ENCODE measurements at places on chromosomes 3 and 15.

GRCh38 chr15:95304151-95304946 is 1026.2 kb upstream of the NR2F2 start:
- DNase-seq, result no peak

GRCh38 chr3:167862104-167862730 is 126.7 kb downstream of the SERPINI1 start:
- DNase-seq, result no peak

- no peak for DNase-seq
Observed at GRCh38 chr3:71652781-71653413, 69.4 kb upstream of the FOXP1 start.

- DNase-seq, result no peak
Observed at GRCh38 chr3:98188545-98188944, 22.0 kb downstream of the OR5H15 start.

- no peak for DNase-seq
Observed at GRCh38 chr15:50190166-50190570, 8.2 kb downstream of the SLC27A2 start.

GRCh38 chr3:193714523-193715137 is 121.6 kb downstream of the OPA1 start:
- no peak for DNase-seq

- DNase-seq, result no peak
Observed at GRCh38 chr15:52099651-52100272, 12.8 kb downstream of the BCL2L10 start.

GRCh38 chr3:123642182-123642956 is 57.5 kb upstream of the HACD2 start:
- peak; percentile 12 for DNase-seq

DNA sequence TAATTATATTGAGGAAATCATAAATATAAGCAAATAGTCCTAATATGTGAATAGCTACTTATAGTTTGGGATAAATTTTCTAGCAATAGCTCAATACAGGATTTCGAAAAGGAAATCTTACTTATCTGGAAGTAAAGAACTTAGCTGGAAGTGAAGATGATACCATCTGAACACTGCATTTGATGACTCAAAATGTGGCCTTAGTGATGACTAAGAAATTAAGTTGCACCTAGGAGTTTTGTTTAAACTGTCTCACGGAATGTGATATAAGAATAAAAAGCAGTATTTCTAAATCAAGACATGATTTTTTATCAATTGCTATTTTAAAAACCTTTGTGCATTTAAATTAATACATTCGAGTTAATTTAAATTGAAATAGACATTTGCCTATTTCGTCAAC is 91.2 kb downstream of the EOMES start:
- DNase-seq, result no peak

GRCh38 chr3:31495971-31496665 is 36.6 kb upstream of the STT3B start:
- no peak for DNase-seq

DNA sequence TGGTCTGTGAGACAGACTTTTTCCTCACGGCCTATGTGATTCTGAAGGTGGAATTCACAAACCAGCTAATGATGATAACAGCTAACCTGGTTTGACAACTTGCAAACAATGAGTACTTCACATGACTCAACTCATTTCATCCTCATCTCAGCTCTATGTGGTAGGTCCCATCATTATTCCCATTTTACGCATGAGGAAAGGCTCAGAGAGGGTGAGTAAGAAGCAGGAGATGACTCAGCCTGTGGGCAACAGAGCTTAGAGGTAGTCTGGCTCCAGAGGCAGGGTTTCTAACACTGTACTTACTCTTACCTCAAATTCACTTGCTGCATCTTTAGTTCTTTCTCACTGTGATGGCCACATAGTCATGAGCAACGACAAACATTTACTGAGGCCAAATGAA is 25.8 kb upstream of the PSMD6 start:
- no peak for DNase-seq

DNA sequence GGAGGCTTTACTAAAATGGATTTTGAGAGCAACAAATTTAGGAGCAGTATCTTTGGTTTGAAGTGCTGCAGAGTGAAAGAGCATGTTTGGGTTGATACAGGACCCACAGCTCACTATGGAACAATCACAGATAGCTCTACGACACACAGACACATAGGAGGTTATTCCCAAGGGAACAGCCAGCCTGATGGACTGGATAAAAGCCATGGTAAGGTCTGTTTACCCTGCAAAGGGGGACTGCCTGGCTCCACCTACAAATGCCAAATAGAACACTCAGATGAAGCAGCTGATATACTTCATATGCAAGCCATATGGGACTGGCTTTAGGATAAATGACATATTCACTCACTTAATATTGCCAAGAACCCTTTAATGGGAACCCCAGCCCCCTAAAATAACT is 75.4 kb downstream of the CDC25A start:
- DNase-seq, result no peak

DNA sequence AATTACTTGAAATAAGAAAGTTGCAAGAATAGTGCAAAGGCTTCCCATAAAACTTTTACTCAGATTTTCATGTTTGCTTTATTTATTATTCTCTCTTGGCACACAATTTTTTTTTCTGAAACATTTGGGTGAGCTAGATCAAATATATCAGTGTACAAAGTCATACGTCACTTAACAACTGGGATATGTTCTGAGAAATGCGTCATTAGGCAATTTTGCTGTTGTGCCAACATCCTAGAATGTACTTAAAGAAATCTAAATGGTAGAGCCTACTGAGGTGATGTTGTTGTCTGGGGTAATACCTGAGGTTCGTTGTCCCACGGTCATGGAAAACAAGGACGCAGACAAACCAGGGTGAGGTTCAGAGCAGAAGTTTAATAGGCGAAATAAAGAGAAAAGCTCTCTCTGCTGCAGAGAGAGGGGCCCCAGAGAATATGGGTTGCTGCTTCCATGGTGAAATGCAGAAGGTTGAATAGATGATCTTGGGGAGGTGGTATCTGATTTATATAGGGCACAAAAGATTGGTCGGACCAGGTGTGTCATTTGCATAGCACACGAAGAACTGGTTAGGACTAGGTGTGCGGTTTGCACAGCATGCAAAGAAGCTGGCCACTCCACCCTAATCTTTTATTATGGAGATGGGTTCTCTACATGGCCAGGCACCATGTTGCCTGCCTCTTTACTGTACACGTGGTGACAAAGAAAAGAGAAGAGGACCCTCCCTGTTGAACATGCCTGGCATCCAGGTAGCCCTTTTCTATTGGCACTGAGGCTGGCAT is 8.8 kb upstream of the GRAMD1C start:
- no peak for DNase-seq

DNA sequence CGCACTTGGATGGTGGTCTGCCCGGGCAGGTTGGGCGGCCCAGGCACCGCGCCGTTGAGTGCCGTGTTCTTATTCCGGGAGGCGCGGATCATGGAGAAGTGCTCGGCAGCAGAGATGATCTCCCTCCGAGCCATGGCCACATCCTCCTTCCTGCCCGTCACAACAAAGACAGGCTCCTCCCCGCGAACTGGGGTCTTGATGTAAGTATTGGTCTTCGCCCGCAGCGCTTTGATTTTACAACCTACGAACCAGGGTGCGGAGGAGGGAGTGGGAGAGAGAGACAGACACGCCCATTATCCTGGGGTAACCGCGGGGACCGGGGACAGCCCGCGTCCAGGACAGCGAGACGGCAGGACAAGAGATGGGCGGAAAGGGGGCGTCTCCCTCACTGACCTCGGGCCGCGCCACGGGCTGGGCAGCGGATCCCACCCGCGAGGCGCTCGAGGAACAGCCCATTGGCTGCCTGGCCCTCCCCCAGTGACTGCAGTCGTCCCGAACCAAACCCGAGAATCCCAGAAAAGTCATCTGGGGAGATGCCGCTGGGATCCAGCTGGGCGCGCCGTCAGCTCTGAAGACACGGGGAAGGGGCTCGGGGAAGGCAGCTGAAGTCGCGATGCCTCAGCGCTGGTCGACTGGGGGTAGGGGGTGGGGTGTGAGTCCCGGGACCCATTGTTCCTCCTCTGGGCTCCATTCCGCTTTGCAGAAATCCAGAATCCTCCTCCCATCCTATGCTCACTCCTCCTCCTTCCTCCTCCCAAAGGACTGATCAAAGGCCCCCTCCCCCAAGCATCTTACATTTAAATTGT is 1.2 kb downstream of the MEX3B start:
- DNase-seq, result no peak

DNA sequence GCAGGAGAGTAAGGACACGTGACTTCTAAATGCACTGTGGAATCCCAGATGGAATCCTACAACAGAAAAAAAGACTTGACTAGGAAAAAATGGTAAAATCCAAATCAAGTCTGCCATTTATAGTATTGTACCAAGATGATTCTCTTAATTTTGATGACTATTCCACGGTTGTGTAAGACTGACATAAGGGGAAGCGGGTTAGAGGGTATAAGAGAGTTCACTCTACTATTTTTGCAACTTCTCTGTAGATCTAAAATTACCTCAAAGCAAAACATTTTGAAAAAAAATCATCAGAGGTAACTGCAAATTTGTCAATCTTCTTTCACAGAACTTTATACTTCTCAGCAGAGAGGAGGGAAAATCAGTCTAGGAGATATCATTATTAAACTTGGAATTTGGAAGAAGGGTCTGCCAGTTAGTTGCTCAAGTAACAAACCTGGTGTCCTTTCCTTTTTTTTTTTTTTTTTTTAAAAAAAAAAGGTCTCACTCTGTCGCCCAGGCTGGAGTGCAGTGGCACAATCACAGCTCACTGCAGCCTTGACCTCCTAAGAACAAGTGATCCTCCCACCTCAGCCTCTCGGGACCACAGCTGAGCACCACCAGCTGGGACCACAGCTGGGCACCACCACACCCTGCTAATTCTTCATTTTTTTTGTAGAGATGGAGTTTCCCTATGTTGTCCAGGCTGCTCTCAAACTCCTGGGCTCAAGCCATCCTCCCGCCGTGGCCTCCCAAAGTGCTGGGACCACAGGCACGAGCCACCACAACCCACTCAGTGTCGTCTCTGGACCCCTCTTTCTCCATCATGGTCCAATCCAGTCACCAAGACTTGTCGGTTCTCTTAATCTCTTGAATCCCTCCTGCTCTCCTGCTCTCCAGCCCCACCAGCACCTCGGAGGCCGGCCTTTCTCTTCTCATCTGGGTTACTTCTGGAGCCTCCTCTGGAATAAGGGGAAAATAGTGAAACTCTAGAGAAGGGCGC is 14.9 kb upstream of the HES1 start:
- DNase-seq, result no peak
